ENCODE measurements at places on chromosomes 3 and 15. TPM values are rescaled to one million over a fixed set of nuclear protein-coding genes. Genes with fewer than 3 reads are reported as not detected.

GRCh38 chr15:40633178-40633577 lies 39.1 kb downstream of the KNL1 start:
- DNase-seq = no peak

GRCh38 chr3:11088831-11089230 lies 65.5 kb upstream of the HRH1 start:
- DNase-seq = no peak

CDCP1 gene
- total RNA-seq = 19.4 TPM

GRCh38 chr15:43135351-43135750 lies 2.0 kb downstream of the TMEM62 start:
- no peak for DNase-seq

GRCh38 chr15:40010686-40011085 lies 28.3 kb downstream of the SRP14 start:
- no peak for DNase-seq
